ENCODE measurements at places on chromosomes 1 and 21. TPM values are rescaled to one million over a fixed set of nuclear protein-coding genes. Genes with fewer than 3 reads are reported as not detected.

Gene FCGR3A
- 0.19 TPM for total RNA-seq

Gene OR10J1
- total RNA-seq: not detected

Gene ECM1
- 0.88 TPM for total RNA-seq

Gene RGS16
- total RNA-seq: 35.3 TPM

- no peak for DNase-seq
These were observed 83.1 kb upstream of the AJAP1 start for GRCh38 chr1:4571263-4571662.

DNA sequence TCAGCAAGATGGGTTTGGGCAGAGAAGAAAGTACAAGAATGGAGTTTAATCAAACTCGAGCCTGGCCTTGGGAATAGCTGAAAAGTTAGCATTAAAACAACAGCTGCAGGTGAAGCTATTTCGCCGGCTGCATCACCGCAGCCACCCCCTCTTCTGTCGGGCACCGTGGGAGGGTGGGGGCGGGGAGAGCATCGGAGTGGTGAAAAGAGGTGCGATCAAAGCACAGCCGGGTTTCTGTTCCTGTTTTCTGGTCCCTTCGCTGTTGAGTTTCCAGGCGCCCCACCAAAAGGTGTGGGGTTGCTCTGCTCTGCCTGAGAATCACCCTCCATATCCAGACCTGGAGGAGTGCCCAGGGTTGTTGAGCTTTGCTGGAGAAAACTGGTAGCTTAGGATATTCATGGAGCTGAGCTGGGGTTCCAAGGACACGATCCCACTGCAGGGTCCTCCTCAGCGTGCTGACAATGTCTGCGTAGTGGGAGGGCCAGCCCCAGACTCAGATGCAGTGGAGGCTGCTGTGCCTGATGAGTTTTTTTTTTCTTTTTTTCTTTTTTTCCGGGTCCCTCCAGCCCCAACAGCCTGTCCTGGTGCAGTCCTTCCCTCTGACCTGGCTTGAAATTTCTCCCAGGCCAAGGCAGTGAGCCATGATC is 127.5 kb upstream of the C1orf174 start:
- peak; percentile 22 for DNase-seq

DNA sequence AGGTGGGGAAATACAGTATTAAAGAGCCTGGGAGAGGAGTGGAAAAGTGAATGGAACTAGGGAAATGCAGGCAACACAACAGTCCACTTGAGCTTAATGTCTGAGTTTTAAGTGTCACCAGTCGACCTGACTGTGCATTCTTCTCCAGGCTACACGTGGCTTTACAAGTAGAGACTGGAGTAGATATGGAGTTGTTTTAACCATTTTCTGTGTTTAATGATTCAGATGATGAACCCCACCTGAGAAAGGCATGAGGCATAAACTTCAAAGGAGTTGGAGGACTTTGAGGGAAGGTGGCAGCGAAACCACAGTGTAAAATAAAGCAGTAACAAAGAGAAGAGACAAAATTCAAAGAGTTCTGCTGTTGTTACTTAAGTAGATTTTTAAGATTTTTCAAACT is 12.6 kb downstream of the FUBP1 start:
- no peak for DNase-seq

- DNase-seq: no peak
These were observed 19.3 kb downstream of the KRTAP8-1 start for GRCh38 chr21:30793581-30794314.

GRCh38 chr1:110407260-110408210 is at the start of gene LAMTOR5:
LAMTOR5 (minus strand) TSS chr1:110407694; CDS start chr1:110407620, 74 bp downstream.
- DNase-seq: peak; percentile 96
